NCI-H1417 (cell line): ENCODE measurements at places on chromosomes 5 and 9.

DNA sequence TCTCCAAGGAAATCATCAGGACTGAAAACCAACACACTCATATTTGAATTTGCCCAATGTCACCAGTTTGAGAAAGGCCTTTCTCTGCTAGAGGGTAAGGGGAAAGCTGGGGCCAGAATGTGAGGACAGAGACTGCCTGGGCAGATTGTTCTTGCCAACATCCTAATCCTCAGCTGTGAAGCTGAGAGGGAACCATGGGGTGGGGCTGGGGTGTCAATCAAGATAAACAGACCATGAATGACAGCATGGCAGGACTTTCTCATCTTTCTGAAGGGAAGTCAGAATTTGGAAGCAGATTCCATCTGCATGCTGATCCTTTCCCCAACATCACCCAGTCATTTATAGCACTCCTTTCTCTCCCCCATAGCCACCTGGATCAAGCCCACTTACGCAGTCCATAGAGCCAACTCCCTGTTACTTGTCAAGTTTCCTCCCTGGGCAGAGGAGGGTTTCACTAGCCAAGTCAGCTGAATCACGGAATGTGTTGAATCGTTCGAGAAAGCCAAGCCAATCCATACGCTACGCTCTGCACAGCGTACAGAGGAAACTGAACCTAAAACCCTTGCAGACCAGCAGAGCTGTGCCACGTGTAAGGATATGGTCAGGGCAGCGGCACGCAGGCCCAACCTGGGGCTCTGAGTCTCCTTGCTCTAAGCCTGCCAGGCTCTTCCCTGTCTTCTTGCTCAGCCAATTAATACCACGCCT, 14.9 kb downstream of the GLDC start:
- DNase-seq, result no peak

GRCh38 chr9:91655215-91655614, 231.6 kb upstream of the NFIL3 start:
- no peak for DNase-seq

DNA sequence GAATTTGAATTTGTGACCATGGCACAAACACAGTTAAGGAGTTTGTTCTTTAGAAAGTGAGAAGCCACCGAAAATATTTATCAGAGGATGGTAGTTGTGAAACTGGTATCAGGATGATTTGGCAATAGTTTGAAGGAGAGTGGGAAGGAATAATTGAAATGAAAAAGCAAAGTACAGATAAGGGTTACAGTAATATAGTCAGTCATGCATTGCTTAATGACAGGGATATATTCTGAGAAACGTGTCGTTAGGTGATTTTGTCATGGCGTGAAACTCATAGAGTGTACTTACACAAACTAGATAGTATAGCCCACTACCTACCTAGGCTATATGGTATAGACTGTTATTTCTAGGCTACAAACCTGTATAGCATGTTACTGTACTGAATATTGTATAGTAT, 84.2 kb downstream of the GPBP1 start:
- DNase-seq, result no peak

DNA sequence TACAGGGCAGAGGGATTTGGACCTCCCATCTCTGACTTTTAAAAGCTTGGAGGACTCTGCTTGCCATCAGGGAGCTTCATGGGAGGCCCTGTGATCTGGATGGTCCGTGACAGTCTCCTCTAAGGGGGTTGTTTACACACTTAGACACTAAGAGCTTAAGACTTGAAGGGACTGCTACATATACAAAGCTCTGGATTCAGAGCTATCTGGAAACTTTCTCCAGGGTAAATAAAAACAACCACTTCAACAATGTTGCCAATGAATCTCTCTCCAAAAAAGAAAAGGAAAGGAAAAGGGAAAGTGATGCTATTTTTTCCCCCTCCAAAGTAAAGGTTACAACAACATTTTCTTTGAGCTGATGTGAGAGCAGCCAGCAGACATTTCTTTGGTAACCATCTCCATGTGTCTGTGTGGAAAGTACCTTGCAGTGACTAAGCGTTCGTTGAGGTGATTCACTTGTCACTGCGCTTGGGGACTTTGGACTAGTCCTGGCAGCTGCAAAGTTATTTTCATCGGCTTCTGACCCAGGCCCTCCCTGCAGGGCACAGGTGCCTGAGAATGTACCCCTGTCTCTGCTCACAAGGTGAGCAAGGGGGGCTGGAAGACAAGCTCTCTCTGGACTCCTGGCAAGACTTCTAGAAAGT, 262.1 kb upstream of the KLF4 start:
- DNase-seq, result no peak

- DNase-seq, result no peak
Observed at GRCh38 chr5:142426129-142427014, 101.6 kb upstream of the SPRY4 start.

DNA sequence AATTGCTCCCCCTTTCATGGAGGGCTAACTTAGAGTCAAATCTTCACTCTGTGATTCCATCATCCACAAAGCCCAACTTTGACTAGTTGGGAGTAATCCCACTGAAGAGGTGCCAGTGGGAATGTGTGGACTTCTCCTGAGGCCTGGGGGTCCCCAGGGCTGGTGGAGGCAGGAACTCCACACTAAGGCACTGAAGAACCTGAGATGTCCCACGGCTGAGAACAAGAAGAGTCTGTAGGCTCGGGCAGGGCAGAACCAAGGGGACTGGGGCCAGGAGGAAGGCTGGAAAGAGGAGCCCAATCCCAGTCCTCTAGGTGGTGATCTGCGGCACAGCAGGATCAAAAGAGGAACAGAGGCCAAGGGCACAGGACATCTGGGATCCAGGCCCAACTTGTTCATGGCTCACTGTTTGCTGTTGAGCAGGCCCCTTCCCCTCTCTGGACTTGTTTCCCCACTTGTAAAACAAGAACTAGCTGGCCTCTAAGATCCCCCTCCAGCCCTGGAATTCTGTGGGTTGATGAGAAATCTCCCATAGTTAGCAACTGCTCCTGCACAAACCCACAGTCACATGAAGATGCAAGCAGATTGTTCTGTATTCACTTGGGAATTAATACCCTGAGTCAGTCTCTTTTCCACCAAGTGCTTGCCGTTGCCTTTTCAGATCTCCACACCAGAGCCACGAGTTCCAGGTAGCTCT, 32.7 kb upstream of the ALDH1B1 start:
- DNase-seq, result no peak

- DNase-seq, result no peak
Observed at GRCh38 chr5:63008195-63008594, 429.6 kb downstream of the LRRC70 start.

DNA sequence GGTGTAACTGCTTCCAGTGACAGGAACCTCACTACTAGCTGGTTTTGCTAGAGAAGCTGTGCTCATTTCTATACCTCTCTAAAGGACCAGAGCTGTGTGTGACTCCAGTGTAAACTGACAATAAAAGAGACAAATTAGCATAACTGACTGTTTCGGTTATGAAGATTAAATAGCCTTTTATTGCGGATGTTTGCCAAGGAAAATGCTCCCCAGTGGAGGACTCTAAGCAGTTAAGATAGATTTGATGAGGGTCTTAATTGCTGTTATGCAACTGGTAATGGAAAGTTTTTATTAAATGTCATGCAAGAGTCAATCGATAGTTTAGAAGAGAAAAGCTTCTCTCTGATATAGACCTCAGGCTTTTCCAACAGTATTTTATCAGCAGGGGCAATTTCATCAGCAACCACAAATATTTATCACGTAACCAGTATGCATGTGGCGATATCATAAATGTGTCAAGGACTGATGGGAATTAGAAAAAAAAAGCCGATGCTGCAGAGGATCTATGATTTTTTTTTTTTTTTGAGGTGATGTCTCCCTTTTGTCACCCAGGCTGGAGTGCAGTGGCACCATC, 275.2 kb upstream of the DMAC1 start:
- DNase-seq, result peak; percentile 34

GRCh38 chr9:13023498-13023897, 248.7 kb downstream of the LURAP1L start:
- DNase-seq, result no peak

- no peak for DNase-seq
Observed at GRCh38 chr9:87198716-87199115, 251.4 kb upstream of the GAS1 start.

GRCh38 chr5:135598691-135599395, 20.1 kb upstream of the CXCL14 start:
- DNase-seq, result no peak

DNA sequence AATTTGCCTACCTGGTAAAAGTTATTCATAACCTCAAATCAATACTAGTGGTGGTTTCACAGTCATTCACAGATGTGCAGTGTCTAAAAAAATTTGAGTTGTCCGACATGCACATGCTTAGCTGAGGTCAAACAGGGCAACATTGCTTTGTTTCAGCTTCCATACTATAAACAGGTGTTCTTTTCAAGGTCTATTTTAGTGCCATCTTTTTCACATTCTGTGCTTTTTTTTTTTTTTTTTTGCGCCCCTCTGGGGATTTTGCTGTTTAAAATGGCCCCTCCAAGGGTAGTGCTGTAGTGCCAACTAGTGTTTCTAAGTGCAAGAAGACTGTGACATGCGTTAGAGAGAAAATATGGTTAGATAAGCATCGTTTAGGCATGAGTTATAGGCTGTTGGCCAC, 14.5 kb downstream of the PHAX start:
- DNase-seq, result no peak

GRCh38 chr9:35813434-35814105, 1.3 kb downstream of the HINT2 start:
- no peak for DNase-seq

DNA sequence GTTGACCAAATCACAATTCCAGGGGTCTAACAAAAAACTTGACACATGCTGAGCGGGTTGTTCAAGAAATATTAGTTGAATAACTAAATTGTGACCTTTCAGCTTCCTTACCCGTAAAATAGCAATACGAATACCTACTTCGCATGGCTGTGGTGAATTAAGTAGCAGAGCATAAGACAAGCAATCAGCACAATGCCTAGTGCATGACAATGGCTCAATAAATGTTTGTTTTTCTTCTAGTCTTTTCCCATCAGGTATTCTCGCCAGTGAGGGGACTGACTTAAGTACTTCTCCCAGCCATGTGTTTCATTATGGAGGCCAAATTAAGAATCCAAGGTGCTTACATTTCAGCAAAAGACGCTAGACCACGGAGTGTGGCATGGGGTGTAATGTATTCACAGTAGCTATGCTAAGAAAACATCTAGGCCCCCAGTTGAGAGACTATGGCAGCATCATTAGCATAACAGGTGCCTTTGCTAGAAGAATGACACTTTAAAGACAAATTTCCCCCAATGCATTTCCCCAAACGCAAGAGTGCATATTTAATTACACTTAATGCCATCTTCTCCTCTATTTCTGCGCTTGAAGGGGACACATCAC, 145.9 kb downstream of the ASTN2 start:
- DNase-seq, result no peak
